ENCODE measurements at places on chromosomes 2 and 18.
A peak's percentile ranks its signal among the peaks of the same experiment; 100 is the strongest.

- peak; percentile 97 for DNase-seq
Measured at GRCh38 chr2:240433973-240434727, 1.3 kb upstream of the GPC1 start.

DNA sequence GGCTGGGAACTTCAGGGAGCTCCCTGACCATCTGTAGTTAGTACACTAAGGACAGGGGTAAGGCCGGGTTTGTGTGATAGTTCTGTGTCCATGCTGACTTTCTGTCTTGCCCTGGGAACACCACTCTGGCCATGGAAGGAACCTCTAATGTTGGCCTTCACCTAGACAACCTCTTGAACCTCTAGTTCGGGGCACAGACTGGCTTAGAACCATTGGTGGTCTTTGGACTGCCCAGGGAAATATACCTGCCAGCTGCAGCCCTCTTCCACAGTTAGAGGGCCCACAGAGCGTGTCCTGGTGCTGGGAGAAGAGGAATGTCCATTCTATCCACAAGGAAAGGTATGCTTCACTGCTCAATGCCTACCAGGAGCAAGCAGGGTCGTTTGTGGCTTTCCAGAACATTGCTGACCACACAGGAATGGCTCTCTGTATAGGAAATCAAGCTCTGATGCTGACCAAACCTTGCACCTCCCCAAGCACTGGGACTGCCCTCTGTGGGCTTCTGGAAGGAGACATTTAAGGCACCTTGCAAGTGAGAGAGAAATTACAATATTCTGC is 318.8 kb upstream of the EPAS1 start:
- no peak for DNase-seq

DNA sequence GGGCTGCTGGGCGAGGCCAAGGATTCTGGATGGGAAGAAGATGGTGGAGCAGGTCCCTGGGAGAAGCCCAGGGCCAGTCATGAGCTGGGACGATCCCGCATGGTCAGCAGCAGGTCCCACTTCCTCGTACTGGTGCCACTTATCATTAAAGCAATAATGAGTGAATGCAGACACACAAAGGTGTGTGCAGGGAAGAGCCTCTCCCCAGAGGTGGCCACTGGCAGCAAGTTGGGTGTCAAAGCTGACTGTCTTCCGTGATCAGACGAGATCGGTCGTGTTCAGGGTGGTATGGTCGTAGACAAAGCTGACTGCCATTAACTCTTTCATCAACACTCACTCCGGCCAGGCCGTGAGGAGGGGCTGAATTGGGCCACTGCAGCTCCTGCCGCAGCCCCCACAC is 10.3 kb upstream of the ARHGEF4 start:
- DNase-seq = no peak

DNA sequence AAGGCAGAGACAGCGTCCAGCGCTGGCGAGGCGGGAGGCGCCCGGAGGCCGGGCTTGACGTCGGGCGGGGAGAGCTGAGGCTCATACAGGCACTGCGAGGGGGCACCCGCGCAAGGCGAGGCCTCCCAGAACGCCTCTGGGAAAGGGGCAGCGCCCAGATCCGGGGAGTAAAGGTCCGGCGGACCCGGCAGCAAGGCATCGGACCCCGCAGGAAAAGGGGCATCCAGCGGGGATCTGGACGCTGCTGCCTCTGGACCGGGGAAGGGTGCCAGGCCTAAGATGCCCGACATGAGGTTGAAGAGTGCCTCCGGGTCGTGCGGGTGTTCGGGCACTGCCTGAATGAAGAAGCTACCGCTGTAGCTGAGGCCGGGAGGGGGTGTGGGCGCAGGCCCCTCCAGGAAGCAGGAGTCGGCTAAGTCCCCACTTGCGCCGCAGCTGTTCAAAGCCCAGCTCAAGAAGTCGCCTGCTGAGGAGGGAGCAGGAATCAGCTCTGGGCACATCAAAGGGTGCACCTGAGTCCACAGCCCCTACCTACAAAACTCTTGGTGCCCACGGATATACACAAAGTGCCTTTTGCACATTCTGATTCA is 937 bp downstream of the EGR4 start:
- no peak for DNase-seq

- DNase-seq = no peak
Measured at GRCh38 chr18:54240629-54241107, 16.2 kb upstream of the MBD2 start.

GRCh38 chr2:103145739-103146138 is 383.9 kb downstream of the TMEM182 start:
- DNase-seq = no peak

GRCh38 chr2:69163109-69163508 is 150.1 kb downstream of the ANTXR1 start:
- peak; percentile 86 for DNase-seq

DNA sequence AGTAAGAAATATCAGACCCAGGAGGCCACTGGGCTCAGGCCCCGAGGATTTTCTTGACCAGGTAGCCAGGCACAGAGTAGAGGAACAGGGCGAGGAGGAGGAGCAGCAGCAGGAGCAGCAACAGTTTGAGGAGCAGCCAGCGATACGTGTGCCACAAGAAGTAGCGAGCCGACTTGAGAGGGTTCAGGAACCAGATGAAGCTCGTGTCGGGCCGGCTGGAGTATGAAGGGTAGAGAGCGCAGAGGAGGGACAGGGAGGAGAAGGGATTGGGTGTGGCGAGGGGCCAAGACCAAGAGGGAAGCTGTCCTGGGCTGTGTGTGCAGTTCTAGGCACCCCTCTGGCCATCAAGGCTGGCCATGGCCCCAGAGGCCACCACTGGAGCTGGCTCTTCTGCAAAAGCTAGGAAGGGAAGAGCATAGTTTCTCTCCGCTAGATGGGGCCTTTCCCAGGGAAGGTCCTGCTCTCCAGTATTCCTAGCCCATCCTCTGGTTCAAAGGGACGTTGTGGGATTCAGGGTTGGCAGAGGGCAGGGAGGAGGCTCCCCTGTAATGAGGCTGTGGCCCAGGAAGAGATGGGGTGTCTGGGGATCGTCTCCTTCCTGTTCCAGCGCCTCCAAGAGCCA is 17.8 kb downstream of the OTOF start:
- DNase-seq = peak; percentile 39

DNA sequence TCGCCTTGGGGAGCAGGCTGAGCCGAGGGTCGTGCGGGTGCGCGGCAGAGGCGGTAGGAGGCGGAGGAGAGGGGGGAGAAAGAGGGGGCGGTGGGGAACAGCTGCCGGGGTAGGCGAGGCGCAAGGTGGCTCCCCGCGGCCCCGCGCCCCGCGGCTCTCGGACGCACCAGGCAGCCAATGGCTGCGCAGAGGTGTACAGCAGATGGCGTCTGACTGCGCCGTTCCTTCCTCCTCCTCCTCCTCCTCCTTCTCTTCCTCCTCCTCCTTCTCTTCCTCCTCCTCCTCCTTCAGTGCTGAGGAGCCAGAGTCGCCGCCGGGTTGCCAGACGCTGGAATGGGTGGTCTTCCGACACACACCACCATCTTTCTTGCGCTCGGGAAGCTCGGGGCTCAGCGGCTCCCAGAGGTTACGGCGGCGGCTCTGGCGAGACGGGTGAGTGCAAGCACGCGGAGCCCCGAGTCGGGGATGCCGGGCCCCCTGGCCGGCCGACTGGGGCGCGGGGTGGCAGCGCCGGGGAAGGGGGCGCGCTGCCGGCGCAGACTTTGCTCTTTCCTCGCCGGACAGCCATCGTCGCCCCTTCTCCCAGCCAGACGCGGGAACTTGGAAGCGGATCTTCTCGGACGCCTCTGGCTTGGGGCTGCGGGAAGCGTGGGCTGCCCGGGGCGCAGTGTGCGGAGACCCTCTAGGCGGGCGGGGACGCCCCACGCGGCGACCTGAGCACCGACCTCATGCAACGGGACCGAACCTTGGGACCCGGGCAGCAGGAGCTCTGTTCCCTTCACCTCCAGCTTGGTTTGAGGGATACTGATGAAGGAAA is at the start of gene THSD7B:
TSS of gene THSD7B (plus strand) at position 290 of the 817 bp plus-strand sequence. CDS start 116,634 bp downstream, outside the sequence.
- no peak for DNase-seq

GRCh38 chr2:98730707-98731040 is 258 bp downstream of the MGAT4A start:
- peak; percentile 50 for DNase-seq

DNA sequence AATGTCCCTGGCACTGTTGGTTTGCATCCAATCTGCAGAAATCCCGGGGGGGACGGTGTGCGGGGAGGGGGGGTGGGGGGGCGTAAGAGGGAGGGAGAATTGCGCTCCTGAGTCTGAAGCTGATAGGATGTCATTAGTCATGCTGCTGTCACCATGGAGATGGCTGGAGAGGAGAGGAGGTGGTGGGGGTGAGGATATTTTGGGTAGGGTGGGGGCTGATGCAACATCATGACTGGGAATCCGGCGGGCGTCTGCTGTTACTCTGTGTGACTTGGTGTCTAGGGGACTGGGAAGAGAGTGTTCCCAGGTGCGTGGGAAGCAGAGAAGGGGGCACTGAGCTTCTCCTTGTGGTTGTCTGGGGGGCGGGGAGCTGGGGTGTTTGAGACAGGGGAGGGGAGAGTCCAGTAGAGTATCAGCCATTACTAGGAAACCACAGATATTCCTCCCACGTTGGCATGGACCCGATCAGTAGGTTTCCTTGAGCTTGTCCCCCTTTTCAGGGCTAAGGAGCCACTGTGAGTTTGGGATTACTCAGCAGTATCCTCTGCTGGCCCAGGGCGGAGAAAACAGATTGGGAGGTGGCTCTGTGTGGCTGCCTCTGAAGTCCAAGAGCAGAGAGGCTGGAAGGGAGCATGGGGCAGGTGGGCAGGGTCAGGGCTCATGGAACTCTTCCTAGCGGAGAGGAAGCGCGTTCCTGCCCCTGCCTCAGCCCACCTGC is 18.9 kb downstream of the TET3 start:
- DNase-seq = peak; percentile 81

DNA sequence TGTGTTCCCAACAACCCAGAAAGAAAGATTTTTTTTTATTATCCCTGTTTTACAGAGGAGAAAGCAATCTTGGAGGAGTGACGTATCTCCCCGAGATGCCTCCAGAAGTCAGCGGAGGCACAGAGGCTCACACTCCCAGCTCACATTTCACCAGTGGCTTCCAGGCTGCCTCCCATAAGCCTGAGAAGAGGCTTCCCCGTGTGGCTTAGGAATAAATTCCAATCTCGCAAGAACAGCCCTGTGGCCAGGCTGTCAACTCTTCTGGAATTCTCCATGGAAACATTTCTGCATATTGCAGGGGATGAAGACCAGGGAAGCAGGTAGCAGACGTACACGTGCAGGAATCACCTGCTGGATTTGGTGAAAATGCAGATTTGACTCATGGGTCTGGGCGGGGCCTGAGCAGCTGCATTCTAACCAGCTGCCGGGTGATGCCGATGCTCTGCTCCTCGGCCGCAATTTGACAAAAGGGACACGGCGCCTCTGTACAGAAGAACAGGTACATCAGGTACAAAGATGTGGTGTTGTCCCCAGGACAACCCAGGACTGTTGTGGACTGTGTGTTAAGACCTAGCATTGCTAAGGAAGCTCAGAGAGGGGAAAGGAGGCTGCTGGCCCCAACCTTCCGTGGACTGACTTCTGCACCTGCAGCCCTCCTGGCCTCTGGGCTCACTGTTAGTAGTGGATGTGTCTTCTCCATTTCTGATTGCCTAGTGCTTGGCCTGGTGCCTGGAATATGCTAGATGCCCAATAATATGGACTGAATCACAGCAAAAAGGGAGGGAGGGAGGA is 114.2 kb upstream of the ID2 start:
- no peak for DNase-seq

- no peak for DNase-seq
Measured at GRCh38 chr2:205714058-205714776, 31.9 kb downstream of the NRP2 start.

GRCh38 chr18:63514888-63515678 is 27.1 kb upstream of the SERPINB12 start:
- no peak for DNase-seq

GRCh38 chr2:216698895-216699294 is 3.5 kb upstream of the IGFBP5 start:
- peak; percentile 73 for DNase-seq

- DNase-seq = no peak
Measured at GRCh38 chr2:78779761-78780160, 245.7 kb upstream of the REG3G start.

DNA sequence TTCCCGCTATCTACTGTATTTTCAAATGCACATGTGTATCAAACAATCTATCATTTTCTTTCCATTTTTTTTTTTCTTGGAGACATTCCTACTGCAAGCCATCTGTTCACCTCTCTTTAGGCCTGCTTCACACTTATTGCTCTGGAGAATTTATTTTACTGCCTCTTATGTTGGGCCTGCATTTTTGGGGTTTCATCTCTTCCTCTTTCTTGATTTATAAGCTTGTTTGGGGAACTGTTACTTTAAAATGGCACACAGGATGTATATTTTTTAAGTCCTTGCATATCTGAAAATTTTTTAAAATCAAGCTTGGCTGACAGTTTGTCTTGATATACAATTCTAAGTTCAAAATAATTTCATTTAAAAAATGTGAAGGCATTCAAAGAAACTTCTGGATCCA is 3.5 kb upstream of the RAB27B start:
- DNase-seq = no peak

- peak; percentile 80 for DNase-seq
Measured at GRCh38 chr2:160427629-160428404, 65.8 kb downstream of the RBMS1 start.

DNA sequence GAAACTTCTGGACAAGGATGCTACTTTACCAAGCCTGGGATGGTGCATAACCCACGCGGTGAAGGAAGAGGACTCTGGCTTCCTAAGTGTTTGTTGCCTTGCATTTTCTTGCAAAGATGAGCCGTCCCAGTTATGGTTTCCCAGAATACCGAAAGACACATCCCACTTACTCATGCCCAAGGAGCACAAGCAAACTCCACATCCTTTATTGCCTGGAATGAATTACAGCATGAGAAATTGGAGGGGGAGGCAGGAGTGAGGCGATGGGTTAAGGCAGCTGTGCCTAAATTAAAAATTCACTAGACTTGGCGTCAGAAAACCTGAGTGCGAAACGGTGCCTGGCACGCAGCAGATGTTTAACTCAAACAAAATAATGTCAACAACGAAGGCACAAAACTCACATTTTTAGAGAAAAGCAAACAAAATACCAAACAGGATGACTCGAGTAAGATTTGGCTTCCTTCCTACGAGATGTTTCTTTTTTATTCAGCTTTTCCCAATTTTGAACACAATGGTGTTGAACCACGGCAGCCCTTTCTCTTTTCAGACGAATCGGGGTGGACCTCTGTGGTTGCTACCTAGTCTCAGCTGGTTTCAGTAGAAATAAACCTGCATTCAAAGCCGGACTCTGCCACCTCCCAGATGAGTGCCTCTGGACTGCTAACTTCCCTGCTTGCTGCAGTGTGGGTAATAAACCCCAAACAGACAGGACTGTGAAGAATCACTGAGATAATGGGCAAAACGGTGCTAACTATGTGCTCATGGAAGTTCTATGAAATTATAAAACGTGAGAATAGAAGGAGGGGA is 100.3 kb upstream of the NCK2 start:
- DNase-seq = peak; percentile 10

GRCh38 chr2:95258271-95258670 is 16.0 kb upstream of the PROM2 start:
- no peak for DNase-seq

GRCh38 chr2:60318544-60318943 is 234.9 kb downstream of the BCL11A start:
- no peak for DNase-seq

Measured in ELR (cell line).